ENCODE measurements at places on chromosomes 12 and 14.

- no peak for DNase-seq
These were observed 91.5 kb upstream of the ZFP36L1 start for GRCh38 chr14:68884031-68885030.

DNA sequence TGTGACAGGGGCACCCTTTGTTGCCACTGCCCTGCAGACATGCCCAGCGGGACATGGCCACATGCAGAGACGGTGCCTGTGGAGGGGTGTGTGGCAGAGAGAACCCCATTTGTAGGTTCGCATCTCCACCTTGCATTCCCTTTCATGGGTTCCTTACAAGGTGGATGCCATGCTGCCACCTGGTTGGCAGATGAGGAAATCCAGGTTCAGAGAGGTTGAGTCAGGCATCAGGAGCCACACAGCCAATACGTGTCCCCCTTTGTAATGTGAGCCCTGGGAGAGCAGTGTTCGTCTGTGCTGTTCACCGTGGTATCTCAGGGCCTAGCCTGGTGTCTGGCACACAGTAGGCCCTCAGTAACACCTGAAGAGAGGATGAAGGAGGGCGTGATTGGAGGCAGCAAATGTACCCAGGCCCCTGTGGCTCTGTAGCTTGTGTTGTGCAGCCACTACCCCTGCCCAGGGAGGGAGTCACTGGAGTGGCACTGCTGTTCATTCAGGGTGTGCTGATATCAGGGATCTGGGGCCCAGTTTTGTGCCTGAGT lies 9.1 kb downstream of the SH2B3 start:
- DNase-seq, result no peak

DNA sequence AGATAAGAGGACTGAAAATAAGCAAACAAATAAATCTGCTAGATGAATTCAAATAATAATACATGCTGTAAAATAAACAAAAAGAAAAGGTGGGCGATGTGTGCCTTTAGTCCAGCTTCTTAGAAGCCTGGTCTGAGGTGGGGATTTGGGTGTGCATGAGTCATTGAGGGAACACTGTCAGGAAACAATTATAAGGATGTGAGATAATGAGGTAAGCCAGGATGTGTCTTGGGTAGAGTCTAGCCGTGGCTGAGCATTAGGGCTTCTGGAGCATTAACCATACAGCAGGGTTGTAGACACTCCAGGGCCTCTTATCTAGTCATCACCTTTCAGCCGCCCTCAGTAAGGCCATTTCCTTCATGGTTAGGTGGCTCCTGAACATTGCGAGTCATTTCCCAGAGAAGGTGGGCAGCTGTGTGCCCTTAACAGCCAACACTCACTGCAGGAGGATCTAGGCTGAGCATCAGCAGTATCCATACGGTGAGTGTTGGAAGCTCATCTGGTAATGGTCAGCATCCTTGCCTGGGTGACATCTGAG lies 405.6 kb downstream of the GLT1D1 start:
- DNase-seq, result no peak

DNA sequence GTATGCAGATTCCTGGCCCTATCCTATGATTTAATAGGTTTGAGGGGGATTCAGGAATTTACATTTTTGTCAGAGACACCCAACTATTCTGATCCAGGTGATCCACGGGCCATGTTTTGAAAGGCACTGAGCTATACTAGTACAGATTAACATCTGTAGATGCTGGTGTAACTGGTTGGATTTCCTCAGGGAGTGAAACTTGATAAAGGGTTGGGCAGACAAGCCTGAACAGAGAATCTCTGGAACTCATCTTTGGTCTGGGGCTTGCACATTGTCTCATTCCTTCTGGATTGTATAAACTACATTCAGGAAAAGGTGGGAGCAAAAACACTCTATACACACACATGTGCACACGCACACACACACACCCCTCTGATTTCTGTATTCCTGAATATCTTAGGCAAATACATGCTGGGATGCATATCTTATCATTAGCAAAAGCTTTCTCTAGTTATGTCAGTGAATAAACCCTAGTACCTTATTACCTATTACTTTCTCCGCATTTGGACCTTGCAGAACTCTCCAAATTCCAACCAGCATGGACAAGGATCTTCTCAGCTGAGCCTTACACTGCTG lies 104.6 kb downstream of the SLC38A1 start:
- DNase-seq, result no peak

- no peak for DNase-seq
These were observed 53.2 kb downstream of the RPAP3 start for GRCh38 chr12:47652521-47653234.

GRCh38 chr12:24743941-24744793 lies 204.7 kb downstream of the BCAT1 start:
- DNase-seq, result no peak

All from activated CD8-positive, alpha-beta memory T cell treated with anti-CD3 and anti-CD28 coated beads for 1 hour (primary cell).